ENCODE measurements at places on chromosomes 7 and 10.

- peak; percentile 67 for DNase-seq
Observed at GRCh38 chr7:108016841-108017775, 14.1 kb upstream of the LAMB1 start.

GRCh38 chr10:97795886-97796285, 24.1 kb upstream of the SFRP5 start:
- DNase-seq, result no peak

DNA sequence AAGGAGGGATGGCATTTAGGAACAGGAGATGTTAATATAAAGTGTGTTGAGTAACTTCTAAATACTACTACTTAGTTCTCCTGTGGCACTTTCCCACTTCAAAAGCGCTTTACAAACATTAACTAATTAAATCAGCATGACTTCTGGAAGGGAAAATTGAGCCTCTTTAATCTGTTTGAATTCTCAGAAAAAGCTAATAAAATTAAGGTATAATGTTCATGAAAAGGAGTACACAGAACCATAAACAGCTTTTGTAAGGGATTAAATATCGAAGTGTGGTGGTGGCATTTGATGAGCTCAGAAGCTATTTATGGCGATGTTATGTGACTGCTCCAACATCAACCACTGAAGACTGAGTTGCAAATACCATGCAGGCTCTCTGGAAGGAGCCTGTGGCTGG, 10.2 kb upstream of the VAX1 start:
- DNase-seq, result no peak

DNA sequence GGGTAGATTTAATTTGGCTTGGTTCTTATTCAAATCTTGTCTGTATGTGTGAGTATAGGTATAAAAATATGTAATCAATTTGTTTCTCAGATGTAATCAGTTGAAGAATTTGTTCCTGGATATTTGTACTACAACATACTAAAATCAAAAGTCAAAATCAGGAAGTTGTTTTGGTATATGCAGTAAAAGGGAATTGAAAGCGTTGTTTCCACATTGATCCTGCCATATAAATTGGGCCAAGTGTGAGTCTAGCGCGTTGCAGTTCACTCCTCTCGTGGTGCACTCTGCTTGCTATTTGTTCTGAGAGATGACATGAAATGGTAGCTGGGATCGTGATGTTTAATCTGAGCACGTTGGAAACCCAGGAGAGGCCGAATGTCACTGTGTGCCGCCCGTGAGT, 55.9 kb downstream of the SHH start:
- DNase-seq, result no peak

GRCh38 chr7:111735661-111736551, 173.6 kb upstream of the IMMP2L start:
- DNase-seq, result peak; percentile 71

DNA sequence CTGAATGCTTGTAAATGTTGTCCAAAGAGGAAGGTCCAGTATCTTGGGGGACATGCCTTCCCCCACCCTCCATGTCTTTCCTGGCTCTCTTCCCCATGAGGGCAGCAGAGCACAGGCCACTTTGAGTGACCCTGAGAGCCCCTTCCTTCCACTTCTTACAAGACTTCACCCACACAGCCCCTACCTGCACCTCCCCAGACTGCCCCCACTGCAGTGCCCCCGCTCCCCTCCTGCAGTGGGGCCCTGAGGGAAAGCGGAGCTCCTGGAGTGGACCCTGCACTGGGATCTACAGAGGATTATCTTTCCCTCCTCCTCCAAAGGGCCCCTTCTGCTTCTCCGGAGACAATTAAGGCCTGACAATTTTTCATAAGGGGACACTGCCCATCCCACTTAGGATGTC, 326.8 kb downstream of the TCERG1L start:
- no peak for DNase-seq

- DNase-seq, result no peak
Observed at GRCh38 chr10:84822931-84823630, 494.7 kb downstream of the CCSER2 start.

- peak; percentile 51 for DNase-seq
Observed at GRCh38 chr7:134850066-134850465, 70.6 kb downstream of the CALD1 start.

- peak; percentile 38 for DNase-seq
Observed at GRCh38 chr7:101536232-101536631, 92.9 kb downstream of the MYL10 start.

GRCh38 chr7:1717095-1717483, 47.0 kb downstream of the ELFN1 start:
- DNase-seq, result no peak

DNA sequence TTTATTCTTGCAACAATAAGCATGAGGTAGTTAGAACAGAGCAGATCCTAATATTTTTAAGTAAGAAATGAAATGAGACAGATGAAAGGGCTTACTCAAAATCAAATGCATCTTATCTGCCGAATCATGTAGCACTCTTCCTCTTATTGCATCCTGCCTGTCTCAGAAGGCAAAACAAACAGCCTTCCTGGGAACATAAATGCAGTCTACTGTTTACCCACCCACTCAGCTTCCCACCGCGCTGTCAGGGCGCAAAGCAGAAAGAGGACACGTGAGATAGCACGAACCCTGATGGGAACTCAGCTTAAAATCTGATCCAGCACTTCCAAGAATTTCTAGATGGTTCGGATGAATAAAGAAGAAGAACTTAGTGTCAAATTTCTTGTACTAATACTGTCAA, 114.4 kb upstream of the CDK1 start:
- DNase-seq, result no peak

GRCh38 chr7:148553979-148554378, 36.6 kb upstream of the C7orf33 start:
- no peak for DNase-seq

- DNase-seq, result no peak
Observed at GRCh38 chr10:88769384-88769783, 9.6 kb downstream of the LIPN start.

GRCh38 chr7:142414135-142414534, 156.3 kb upstream of the PRSS58 start:
- DNase-seq, result peak; percentile 62

DNA sequence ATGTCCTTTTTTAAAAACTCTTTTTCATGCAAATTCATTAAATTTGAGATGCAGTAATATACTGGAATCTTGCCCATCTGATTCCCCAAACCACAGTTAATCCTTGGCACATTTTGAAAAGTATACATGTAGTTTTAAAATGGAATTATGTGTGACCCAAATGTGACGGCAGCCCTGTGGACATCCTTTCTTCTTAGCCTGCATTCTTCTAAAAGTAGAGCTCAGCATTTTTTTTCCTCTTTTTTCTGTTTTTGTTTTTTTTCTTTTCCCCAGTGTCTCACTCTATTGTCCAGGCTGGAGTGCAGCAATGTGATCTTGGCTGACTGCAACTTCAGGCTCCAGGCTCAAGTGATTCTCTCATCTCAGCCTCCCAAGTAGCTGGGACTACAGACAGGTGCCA, 338.9 kb downstream of the GALNT17 start:
- DNase-seq, result no peak

DNA sequence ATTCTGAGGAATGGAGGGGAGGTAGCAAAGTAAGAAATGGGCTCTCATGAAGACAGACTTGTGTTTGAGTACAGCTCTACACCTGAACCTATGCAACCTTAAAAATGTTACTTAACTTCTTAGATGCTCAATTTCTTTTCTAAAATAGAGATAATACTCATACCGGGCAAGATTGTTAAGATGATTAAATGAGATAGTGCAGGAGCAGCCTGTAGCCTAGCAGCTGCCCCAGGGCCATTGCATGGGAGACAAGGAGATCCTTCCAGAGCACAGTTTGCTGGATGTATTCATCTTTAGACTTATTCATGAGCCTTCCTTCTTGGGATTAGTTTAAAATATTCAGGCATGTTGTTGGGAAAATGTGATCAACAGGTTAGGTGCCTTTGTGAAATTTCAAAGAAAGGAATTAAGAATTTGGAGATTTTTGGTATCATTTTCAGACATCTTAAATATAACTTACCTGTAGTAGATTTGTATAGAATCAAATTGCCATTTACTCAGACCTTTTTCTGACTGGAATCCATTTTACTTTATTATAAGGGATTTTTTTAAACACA, 130.2 kb downstream of the KAT6B start:
- no peak for DNase-seq

DNA sequence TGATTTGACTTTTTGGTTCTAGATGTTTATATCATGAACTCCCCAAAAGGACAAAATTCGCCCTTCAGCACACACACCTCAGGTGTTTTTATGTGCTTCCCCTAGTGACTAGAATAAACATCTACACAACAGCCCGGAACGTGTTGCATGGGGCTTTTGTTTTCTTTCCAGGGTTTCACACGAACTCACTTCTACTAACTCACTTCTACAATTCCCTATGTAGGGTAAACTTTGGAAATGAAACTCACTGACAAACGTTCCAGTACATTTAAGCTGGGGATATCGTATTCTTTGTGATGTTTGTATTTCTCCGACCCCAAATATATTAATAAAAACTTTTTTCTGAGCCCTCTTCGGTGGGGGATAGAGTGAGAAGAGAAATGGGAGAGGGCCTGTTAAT, 1.4 kb downstream of the TRA2A start:
- DNase-seq, result peak; percentile 78

DNA sequence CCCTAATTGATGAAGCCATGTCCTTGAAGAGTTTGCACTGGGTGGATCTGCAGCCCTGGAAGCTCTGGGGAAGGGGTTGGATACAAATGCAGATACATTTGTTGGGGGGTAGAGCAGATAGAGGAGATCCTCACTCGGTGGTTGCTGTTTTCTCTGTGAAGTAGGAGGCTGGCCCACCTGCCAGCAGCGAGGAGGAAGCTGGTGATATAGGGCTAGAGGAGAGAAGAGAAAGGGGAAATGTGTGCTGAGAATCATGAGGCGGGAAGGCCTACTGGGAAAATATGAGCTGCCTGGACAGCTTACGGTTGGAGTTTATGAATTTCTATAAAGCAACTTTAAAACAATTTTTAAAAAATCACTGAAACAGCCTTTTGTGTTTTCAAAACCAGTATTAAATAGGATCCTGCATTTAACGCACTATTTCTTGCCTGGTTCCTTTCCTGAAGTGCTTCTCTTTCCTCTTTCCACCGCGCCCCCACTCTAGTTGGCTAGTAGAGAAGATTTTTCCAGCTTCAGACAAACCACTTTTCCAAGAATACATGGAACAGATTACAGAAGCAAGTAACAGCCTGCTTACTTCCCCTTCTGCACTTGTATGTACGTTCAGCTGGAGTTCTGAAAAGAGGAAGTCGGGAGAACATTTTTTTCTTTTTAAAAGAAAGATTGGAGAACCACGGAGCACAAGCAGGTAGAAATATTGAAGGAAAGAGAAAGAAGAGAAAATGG, 100.6 kb upstream of the GLCCI1 start:
- DNase-seq, result no peak

GRCh38 chr10:114811862-114812261, 9.7 kb upstream of the FHIP2A start:
- no peak for DNase-seq

DNA sequence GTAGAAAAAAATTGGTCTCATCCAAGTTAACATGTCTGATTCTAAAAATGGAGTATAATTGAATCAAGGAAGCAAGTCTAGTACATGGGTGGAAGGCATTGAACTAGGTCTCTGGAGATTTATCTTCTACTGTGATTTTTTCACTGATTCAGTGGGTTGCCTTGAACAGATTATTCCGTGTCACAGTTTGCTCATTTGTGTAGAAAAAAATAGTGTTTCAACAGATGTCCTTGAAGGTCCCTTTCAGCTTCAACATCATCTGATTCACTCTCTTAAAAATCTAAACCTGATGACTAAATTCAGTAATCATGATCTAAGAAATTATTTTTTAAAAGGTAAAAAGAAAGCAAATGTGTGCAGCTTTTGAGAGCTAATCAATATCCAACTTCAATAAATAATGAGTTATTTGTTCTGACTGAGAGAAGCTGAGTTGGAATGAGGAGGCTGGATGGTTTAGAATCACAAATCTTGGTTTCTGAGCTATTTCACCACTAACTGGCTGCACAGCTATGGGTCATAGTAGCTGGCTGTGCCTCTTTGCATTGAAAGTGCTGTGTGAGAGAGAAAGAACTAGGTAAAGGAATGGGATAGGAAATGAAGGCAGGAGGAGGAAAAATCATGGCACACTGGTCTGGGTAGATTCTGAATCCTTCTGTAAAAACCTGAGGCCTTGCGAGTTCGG, 221.5 kb upstream of the MDFIC start:
- no peak for DNase-seq

DNA sequence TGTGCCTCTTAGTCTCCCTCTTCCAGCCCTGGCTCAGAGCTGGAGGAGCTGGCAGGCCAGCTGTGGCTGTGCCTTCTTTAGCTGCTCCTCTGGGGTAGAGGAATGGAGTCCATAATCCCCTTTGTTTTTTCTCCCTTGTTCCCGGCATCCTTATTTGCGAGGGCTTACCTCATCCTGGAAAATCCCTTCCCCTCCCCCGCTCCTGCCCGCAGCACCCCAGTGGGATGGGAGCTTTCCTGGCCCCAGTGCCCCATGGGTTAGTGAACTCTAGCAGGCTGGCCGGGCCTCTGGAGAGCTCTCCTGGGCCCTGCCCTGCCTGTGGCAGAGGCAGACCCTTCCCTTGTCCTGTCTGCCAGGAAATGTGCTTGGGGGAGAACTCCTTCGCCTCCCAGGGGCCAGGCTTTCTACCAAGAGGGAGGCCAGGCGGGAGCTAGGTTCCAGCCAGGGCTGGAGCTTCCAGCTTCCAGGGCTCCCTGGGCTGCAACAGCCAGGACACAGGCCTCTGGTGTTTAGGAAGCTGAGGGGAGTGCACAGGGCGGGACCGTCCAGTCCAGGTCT, 16.5 kb upstream of the TRIM8 start:
- DNase-seq, result peak; percentile 83

GRCh38 chr10:117053482-117053881, 48.5 kb upstream of the SHTN1 start:
- DNase-seq, result no peak

- no peak for DNase-seq
Observed at GRCh38 chr7:132966754-132967469, 115.0 kb downstream of the CHCHD3 start.

GRCh38 chr7:42407833-42408232, 170.8 kb upstream of the GLI3 start:
- DNase-seq, result no peak

DNA sequence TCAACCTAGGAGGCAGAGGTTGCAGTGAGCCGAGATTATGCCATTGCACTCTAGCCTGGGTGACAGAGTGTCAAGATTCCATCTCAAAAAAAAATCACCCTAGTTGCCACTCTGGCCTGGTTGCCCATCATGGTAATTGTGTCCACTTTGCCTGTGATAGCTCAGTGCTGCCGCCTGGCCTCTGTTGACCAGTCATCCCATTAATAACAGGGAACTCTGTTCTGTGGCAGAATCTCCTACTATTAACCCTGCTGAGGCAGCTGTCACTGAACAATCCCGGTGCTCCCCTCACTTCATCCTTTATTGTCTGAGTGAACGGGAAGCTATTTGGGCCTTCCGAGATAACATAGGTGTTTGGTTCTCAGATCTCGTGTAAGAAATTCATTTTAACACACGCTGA, 14.6 kb downstream of the ZNF3 start:
- DNase-seq, result no peak

- DNase-seq, result peak; percentile 48
Observed at GRCh38 chr7:80087051-80087770, 47.4 kb upstream of the GNAI1 start.

- peak; percentile 82 for DNase-seq
Observed at GRCh38 chr7:95636140-95636940, 40.0 kb upstream of the PDK4 start.
